T-helper 9 cell (primary cell): ENCODE measurements at places on chromosomes 3 and 15.

GRCh38 chr3:127480196-127480954 lies 110.2 kb downstream of the TPRA1 start:
- no peak for DNase-seq

DNA sequence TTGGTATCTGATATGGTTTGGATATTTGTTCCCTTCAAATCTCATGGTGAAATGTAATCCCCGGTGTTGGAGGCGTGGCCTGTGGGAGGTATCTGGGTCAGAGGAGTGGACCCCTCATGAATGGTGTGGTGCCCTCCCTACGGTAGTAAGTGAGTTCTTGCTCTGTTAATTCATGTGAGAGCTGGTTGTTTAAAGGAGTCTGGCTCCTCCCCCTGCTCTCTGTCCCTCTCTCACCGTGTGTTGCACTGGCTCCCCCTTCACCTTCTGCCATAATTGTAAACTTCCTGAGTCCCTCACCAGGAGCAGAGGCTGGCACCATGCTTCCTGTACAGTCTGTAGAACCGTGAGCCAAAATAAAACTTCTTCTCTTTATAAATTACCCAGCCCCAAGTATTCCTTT lies 246.9 kb upstream of the AGTR1 start:
- no peak for DNase-seq

- no peak for DNase-seq
These were observed 8.0 kb downstream of the CLDN16 start for GRCh38 chr3:190396001-190396400.

- no peak for DNase-seq
These were observed 66.1 kb upstream of the NR2F2 start for GRCh38 chr15:96264351-96264798.

DNA sequence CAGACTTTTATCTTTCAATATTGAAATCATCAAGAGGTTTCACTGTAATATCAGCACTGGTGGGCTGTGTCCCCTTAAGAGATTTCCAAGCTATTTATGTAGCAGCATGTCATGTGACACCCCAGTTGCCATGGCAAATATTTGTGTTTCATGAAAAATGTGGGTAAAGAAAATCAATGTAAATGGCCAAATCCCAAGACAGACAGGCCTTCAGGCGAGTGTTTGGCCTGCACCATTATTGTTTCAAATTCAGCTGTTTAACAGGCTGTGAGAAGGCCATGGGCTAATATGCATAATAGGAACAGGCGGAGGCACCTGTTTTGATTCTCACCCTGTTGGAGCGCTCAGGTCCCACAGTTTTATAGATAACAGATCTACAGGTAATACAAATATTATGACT lies 104.2 kb downstream of the IQCH start:
- no peak for DNase-seq

- DNase-seq: no peak
These were observed 84.2 kb upstream of the PIAS1 start for GRCh38 chr15:67969892-67970291.

GRCh38 chr3:181710345-181711291 lies 1.1 kb upstream of the SOX2 start:
- no peak for DNase-seq
